ENCODE measurements at places on chromosomes 1 and 21.

DNA sequence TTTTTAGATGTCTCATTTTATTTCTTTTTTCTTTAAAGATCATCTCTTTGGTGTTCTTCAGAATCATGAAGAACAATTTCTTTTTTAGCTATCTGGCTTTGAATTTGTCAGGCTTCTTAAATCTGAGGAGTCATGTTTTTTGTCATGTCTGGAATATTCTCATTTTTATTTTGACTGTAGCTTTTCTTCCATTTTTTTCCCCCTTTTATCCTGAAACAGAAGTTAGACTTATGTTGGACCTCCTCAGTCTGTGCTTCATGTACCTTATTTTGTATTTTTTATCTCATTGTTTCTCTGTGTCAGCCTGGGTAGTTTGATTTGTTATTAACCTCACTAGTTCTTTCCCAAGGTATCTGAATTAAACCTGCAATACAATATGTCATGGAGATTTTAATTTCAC lies 319.2 kb upstream of the ADGRL4 start:
- DNase-seq = no peak

DNA sequence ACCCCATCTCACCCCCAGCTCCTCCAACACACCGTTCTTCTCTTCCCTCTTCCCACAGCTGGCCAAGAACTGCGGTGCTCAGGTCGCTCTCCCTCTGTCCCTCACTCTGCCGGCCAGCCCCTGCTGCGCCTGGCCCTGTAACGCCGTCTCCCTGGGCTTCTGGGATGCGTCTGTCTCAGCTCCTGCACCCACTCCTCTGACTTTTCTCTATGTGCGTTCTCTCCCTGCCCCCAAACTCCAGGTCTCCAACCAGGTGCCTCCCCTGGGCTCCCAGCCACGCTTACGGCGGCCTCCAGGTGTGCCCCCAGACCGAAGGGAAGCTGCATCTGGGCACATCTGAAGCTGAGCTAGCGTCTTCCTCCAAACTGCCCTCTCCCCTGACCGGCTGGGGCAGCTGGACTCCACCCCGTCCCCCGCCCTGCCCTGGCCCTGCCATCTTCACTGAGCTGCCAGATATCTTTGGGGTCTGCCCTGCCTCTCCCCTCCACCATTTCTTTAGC lies 2.6 kb downstream of the KRTAP10-12 start:
- no peak for DNase-seq

DNA sequence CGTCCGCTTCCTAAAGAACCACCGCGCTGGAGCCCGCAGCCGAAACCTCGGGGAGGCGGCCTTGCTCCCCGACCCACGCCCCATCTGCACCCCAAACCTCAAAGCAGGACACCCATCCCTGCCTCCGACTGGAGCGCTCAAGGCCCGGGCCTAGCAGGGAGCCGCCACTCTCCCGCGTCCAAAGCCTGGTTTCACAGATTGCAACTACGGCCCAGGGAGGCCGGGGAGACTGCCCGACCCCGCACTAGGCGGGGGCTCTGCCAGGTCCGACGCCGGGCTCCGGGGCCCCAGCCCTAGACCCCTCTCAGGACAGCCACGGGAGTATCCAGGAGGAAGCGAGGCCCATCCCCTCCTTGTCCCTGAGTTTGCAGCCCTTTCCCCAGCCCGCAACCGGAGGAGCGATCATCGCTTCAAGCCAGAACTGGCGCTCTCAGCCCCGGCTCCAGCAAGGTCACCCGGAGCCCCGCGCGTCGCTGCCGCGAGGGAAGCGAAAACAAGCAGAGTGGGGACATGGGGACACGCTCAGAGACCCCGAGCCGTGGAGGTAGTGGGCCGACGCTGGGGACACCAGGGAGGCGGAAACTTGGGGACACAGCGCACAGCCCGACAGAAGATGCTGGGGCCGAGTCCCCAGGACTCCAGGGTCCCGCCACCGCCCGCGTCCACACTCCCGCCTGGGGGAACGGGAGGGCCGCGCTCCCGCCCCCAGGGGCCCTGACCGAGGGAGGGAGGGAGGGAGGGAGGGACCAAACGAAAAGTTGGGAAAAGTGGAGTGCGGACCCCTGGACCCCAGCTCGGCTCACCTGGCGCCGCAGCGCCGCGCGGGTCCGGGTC lies 433 bp downstream of the TMEM200B start:
- DNase-seq = no peak

- no peak for DNase-seq
These were observed 5.5 kb downstream of the CLCA4 start for GRCh38 chr1:86552376-86552775.

- no peak for DNase-seq
These were observed 64.1 kb upstream of the NTPCR start for GRCh38 chr1:232886271-232886670.

GRCh38 chr1:57206038-57206437 lies 217.8 kb downstream of the DAB1 start:
- DNase-seq = no peak

DNA sequence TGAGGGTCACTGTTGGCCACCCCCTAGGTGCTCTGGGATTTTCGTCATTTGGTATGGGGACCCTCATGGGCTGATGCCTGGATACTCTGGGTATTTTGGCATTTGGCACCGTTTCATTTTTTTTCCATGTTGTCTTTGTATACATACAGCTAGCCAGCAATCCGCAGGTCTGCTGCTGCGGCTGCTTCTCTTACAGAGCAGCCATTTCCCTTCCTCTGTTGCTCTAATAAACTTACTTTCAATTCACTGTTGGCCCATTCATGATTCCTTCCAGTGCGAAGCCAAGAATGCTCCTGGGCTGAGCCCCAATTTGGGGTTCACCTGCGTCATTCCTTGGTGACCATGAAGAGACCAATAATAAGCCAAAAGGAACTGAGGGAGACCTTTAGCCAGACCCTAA lies 21.5 kb downstream of the GON4L start:
- no peak for DNase-seq

- no peak for DNase-seq
These were observed 108.2 kb upstream of the TMPRSS2 start for GRCh38 chr21:41616031-41616591.

Measured in stimulated activated CD8-positive, alpha-beta memory T cell treated with anti-CD3 and anti-CD28 coated beads, Interleukin-4, amount 100 ng/mL, for 1 hour (primary cell).